Activated CD4-positive, CD25-positive, alpha-beta regulatory T cell treated with anti-CD3 and anti-CD28 coated beads, Interleukin-2, amount 50 U/mL, for 24 hours (primary cell): ENCODE measurements at places on chromosomes 3 and 15.

GRCh38 chr3:14990780-14991148, 43.4 kb downstream of the NR2C2 start:
- ATAC-seq, result no peak

DNA sequence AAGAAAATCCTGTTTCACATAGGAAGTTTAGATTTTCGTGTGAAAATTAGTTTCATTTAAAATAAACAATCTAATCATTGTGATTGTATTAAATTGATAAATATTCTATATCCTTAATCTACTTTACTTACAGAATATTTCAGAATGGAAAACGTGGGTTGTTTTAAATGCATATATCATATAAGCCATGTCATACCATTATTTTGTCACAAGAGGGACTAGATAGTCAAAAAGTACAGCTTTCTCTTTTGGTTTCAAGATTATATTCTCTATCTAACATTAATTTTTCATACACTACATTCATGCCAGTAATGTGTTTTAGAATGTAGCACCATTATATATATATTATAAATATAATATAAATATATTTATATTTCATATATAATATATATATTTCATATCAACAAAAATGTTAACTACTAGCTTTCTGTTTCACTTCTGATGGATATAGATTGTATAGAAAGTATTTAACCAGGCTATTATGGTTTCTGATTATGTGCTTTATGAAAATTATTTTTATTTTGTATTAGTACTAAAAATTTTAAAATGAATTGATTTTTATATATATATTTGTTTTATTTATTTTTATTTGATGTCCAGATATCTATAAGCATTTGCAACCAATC, 45.3 kb downstream of the OSTN start:
- ATAC-seq, result no peak

DNA sequence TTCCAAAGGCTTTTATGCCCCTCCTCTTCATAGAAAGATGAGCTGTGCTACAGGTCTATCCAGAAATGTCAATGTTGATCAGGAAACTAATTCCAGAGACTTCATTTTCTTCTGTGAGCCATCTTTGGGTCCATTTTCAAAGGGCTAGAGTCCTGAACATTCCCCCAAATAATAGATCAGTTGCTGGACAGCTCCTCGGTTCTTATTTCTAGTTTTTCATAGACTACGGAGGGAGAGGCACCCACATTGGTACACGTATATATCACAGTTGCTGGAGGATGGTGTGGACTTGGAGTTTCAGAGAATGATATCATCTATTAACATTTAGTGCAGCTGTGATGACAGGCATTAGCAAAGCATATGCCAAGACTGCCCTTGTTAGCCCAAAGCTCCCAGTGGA, 59.1 kb downstream of the AGBL1 start:
- ATAC-seq, result no peak

DNA sequence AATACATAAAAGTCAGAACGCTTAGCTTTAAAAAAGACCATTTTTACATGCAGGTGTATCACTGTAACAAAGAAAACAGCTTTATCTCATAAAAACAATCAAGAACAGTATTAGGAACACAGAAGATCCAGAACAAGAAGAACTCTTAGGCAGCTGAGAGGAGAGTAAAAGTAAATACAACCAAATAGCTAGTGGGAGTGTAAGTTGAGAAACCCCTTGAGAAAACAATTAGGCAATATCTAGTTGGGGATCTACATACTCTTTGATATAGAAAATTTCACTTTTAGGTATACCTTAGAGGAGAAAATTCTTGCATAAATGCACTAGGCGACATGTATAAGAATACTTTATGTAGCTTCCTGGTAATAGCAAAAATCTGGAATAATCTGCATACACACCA, 7.5 kb downstream of the TMF1 start:
- no peak for ATAC-seq

- no peak for ATAC-seq
These were observed 26.9 kb downstream of the MKRN2OS start for GRCh38 chr3:12518261-12519028.

DNA sequence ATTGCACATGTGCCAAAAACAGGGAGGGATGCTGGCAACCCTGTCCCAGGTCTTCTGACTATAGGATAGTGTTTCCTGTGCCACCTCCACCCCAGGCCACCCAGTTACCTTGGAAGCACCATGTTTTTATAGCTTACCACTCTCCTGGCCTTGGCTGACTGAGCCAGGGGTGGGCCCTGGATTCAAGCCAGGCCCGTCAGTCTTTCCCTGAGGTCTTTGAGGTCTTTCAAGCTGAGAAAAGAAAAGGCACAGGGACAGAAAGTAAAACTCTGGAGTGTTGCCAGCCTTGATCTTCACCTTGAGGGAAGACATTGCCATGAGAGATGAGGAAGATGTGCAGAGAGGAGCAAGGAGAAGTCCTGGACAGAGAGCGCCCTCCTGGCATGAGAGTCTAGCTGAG, 46.3 kb downstream of the SYNM start:
- no peak for ATAC-seq

- no peak for ATAC-seq
These were observed 18.4 kb downstream of the ILDR1 start for GRCh38 chr3:122003606-122004005.

GRCh38 chr3:74603292-74603691, 11.2 kb downstream of the CNTN3 start:
- ATAC-seq, result no peak

DNA sequence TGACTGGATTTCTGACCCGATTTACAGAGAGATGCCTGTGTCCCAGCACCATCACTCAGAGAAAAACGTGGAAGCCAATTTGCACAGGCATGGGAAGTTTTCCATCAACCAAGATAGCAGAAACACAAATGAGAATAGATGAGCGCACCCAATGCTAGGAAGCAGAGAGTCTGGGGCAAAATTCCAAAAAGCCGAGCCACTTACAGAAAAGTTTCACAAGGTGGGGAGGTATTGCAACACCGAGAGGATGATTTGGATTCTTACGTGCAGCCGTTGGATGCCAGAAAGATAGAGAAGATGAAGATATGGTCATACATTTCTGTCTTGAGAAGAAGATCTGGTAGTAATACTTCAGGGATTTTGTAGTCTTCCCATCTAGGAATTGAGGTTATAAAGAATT, 57.4 kb downstream of the UNC13C start:
- ATAC-seq, result no peak

DNA sequence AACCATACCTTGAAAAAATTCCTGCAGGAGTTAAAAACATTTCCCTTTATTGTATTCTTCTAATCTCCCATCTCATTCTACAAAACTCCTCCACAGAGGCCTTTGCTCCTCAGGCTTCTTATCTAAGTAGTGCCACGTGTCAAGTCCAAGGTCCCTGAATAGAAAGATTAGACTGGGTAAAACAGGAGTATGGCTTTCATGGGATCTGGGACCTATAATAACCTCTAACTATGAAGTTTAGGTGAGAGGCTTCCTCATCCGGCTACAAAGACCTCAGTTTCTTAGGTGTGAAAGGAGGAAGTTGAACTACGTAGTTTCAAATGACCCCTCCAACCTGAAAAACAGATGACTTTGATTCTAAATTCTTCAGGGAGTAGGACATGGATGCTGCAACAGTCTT, 20.0 kb downstream of the GPR15 start:
- no peak for ATAC-seq

- no peak for ATAC-seq
These were observed 10.6 kb downstream of the THUMPD3 start for GRCh38 chr3:9373465-9373864.

DNA sequence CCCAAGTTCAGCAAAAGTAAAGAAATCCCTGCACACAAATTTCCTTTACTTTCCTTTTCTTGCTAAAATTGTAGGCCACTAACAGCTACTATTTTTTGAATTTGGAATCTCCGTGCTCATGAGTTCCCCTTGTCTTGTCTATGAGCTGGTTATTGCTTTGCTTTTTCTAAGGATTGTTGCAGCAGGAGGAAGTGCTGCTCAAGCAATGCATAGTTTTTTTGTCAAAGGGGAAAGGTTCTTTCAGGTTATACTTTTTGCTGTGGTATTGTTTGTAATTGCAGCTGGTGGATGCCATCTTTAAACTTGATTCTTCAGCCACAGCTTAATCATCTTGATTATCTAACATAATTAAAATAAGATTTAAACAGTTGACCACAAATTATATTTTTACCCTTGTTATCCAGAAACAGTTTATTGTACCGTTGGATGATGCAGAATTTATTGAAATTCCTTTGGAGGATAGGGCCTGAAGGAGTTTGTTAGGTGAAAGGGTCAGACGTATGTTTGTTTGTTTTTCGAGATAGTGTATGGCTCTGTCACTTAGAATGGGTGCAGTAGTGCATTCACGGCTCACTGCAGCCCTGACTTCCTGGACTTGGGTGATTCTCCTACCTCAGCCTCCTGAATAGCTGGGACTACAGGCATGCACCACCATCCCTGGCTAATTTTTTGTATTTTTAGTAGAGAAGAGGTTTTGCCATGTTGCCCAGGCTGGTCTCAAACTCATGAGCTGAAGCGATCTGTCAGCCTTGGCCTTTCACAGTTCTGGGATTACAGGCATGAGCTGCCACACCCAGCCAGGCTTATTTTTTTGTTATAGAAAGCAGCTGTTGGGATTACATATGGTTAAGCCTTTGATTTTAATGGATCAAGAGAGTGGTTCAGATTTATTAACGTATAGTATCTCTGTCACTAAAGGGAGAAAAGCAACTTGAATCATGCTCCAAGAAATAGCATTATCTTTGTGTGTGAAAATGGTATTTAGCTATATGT, 11.7 kb downstream of the MGA start:
- ATAC-seq, result no peak

GRCh38 chr15:60656481-60656880, 177.5 kb upstream of the ICE2 start:
- no peak for ATAC-seq

GRCh38 chr3:188320757-188321156, 166.8 kb downstream of the LPP start:
- no peak for ATAC-seq

GRCh38 chr15:97998307-97999071, 38.0 kb downstream of the ARRDC4 start:
- ATAC-seq, result no peak

DNA sequence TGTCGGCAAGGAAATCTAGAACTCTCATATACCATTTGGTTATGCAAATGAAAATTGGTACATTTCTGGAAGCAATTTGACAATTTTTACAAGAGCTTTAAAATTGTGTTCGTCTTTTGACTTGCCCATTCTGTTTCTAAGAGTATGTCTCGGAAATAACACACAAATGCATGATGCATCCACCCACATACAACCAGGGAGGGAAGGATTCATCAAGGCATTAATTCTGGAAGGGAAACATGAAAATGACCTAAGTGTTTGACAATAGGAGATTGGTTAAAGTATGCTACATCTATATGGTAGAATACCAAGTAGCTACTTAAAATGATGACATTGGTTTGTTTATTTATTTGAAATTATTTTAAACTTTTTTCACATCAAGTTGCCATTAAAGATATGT, 58.6 kb downstream of the PIAS1 start:
- ATAC-seq, result no peak

GRCh38 chr3:87225659-87226058, 1.4 kb upstream of the CHMP2B start:
- no peak for ATAC-seq

GRCh38 chr3:31241533-31241932, 291.2 kb upstream of the STT3B start:
- no peak for ATAC-seq

DNA sequence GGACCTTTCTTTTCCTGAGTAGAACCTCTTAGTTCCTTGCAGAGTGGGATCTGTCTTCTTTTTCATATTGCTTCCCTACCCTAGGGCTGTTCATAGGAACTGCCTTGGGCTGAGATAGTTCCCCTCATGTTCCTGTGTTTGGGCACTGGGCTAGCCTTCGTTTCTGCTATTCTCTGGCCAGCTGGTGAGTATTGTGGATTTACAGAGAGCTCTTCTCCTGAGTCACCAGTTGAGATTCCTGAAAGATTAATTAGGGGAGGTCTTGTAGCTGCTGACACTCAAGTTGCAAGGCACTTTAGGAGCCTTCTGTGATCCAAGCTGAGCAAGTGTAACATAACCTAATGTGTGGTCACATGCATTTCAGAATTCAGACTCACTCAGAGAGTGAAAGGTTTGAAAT, 30.7 kb downstream of the CHD2 start:
- ATAC-seq, result no peak

DNA sequence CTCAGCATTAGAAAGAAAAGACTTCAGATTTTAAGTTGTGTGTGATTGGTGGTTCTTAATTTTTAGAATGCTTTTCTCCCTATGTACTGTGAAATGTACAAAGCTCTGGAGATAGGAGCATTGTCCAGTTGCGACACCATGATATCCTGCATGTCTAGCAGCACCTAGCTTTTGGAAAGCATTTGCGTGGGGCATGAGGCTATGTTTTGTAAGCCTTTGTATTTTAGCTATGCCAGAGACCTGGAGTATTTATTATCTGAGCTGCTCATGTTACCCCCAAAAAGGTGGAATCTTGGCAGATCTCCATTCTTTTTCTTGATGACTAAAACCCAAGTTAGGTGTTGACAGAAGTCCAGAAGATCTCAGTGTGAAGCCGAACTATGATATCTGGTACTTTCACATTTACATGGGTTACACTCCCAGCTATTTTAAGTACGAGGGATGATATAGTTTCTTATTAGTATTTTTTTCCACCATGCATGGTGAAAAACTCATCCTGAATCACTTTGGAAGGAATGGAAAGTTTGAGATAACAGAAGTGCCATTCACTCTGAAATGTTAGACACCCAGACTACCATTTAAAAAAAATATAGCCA, 126.7 kb upstream of the SAMMSON start:
- ATAC-seq, result no peak

GRCh38 chr3:169764312-169764881, 463 bp downstream of the TERC start:
- ATAC-seq, result peak; percentile 30

- ATAC-seq, result no peak
These were observed 151.3 kb downstream of the CACNA1D start for GRCh38 chr3:53645754-53646153.

DNA sequence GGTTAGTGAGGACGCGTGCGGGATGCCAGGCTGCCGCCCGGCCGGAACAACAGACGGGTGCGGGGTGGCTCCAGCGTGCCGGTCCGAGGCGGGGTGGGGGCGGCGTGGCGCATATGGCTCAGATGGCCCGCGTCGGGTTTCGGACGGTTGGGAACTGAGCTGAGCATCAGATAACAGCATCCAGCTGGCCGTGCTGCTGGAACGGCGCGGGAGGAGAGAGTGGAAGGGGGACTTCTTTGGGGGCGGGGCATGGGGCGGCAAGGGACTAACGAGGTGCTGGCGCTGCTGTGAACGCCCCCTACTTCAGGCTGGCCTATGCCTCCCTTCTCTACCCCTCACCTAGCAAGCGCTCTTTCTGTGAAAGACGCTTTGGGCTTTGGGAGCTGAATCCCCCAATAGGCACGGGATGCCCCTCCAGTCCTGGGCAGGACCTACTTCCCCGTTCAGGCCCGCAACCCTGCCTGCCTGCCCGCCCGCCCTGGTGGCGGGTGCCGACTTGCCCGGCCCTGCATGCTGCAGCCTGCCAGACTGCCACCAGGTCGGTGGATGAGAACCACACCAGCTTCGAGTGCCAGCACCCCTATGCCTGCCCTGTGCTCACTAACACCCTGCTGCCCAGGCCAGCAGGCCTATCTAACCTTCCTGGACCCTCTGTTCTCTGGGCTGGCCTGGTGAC, 542 bp downstream of the INKA1 start:
- peak; percentile 19 for ATAC-seq

- no peak for ATAC-seq
These were observed 38.7 kb upstream of the ATOSA start for GRCh38 chr15:52717924-52718323.

- ATAC-seq, result no peak
These were observed 231.6 kb downstream of the XXYLT1 start for GRCh38 chr3:195039180-195039843.

- no peak for ATAC-seq
These were observed 951.3 kb downstream of the ZPLD1 start for GRCh38 chr3:103385961-103386656.

- ATAC-seq, result no peak
These were observed 106.5 kb downstream of the ECT2 start for GRCh38 chr3:172856795-172857742.
